ENCODE measurements at places on chromosomes 16 and 17. TPM values are rescaled to one million over a fixed set of nuclear protein-coding genes. Genes with fewer than 3 reads are reported as not detected.
A peak's percentile ranks its signal among the peaks of the same experiment; 100 is the strongest.

DNA sequence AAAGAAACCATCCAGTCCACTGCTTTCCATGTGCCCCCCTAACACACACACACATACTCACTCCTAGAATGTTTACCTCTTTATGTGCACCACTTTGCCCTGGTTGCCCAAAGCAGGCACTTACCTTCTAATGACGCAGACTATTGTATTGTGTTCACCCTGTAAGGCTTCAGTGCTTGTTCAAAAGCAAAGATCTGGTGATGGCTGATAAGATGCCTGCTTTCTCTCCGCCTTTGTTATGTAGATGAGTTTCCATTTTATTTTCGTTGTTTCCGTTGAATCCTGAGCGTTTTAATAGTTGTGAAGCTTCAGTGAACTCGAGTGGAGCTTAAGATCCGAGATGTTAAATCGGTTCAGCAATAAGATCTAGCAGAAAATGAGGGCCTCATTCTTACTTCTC is 452.7 kb downstream of the TMEM114 start:
- DNase-seq, result no peak

TPPP3 gene
- 0.54 TPM for total RNA-seq

HES7 gene
- total RNA-seq, result not detected

KRTAP17-1 gene
- total RNA-seq, result not detected

DNA sequence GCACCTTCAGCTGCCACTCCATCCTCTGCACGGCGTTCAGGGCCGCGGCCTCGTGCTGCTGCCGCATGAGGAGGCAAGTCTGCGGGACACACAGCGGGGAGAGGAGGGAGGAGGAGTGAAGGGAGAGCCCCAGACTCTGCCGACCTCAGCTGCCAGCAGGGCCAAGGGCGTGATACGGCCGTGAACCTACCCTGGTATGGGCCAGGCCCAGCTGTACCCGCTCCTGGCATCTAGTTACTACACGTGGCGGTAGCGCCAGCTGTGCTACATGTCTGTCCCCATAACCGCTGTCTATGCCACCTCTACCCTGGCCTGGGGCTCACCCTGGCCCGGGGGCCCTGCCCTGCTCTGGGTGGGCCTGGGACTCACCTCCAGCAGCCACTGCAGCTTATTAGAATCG is 51.1 kb downstream of the ZNF778 start:
- DNase-seq, result no peak

GRIN2A gene
- under 0.01 TPM for total RNA-seq

- DNase-seq, result peak; percentile 49
Observed at GRCh38 chr17:76381633-76382350, 2.6 kb upstream of the SPHK1 start.

DNA sequence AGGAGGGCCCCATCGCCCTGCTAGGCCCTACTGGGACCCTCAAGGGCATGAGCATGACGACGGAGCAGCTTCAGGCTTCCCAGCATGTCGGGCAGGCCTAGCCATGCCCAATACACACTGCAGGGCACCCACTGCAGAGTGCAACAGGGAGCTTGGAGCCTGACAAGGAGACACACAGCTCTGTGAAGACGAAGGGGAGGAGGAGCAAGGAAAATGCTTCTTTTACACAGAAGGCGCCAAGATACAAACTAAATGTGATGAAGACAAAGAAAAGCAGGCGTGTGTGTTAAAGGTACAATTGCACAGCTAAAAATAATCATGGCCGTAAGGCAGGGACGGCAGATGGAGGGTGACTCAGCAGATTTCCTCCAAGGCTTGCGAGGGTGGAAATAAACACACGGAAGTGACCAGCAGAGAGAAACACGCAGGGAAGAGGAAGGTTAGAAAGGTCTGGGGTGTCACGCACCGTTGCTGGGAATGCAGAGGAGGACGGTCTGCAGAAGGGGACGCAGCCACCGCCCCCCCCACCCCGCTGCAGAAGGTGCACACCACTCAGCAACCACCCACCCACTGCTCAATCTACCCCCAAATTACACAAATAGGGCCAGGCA is 108.5 kb downstream of the ZNF778 start:
- DNase-seq, result peak; percentile 93

- peak; percentile 70 for DNase-seq
Observed at GRCh38 chr17:57577751-57578607, 167.1 kb downstream of the CCDC182 start.

GRCh38 chr16:63737633-63738032 is 1384.2 kb downstream of the CDH11 start:
- no peak for DNase-seq

- no peak for DNase-seq
Observed at GRCh38 chr16:1152651-1153259, at the start of gene CACNA1H. Gene CACNA1H (plus strand): TSS chr16:1153106. CDS start chr16:1153738, 632 bp downstream.

- no peak for DNase-seq
Observed at GRCh38 chr16:70796301-70796700, 4.7 kb downstream of the VAC14 start.

NUDT7 gene
- 3.9 TPM for total RNA-seq

DNA sequence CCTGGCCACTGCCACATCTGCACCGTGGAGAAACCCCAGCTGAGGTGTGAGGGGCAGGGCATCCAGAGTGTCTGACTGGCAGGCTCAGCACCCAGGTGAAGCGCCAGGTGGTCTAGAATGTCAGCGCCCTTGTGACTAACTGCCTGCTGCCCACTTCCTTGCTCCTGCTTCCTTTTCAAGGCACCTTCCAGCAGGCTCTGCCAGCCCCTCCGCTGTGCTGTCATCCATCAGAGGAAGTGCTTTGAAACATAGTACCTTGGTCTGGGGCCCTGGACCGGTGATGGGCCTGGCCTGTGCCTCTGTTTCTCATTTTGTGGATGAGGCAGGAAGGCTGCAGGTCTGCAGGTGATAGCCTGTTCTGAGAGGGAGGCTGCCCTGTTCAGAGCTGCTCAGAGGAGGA is 5.5 kb downstream of the SPNS2 start:
- no peak for DNase-seq

GRCh38 chr17:77233635-77234334 is 93.0 kb downstream of the SEC14L1 start:
- DNase-seq, result peak; percentile 89

DNA sequence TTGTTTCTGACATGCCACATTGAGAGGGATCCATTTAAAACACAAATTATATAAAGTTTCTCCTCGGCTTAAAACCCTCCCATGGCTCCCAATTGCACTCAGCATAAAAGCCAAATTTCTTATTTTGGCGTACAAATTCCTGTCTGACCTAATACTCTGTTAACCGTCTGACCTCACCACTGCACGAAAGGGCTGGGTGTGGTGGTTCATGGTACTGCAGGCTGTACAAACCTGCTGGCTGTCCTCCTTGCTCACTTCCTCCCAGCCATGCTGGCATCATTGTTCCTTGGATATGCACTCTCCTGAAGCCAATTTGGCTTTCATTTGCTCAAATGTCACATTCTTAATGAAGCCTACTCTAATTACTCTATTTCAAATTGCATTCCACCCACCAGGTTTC is 301.6 kb upstream of the C16orf82 start:
- no peak for DNase-seq

ARHGAP23 gene
- total RNA-seq, result 9.3 TPM

- peak; percentile 63 for DNase-seq
Observed at GRCh38 chr17:44556166-44556831, 985 bp upstream of the FZD2 start.

SSTR5 gene
- total RNA-seq, result not detected

TP53TG3D gene
- not detected for total RNA-seq

PLLP gene
- total RNA-seq, result not detected

GRCh38 chr16:81873206-81873605 is 94.1 kb downstream of the PLCG2 start:
- no peak for DNase-seq

SLFN14 gene
- not detected for total RNA-seq
